ENCODE measurements at places on chromosomes 1 and 21.

- DNase-seq = no peak
Measured at GRCh38 chr1:62492521-62492920, 55.7 kb downstream of the USP1 start.

- DNase-seq = no peak
Measured at GRCh38 chr1:192945390-192946130, 113.6 kb downstream of the UCHL5 start.

DNA sequence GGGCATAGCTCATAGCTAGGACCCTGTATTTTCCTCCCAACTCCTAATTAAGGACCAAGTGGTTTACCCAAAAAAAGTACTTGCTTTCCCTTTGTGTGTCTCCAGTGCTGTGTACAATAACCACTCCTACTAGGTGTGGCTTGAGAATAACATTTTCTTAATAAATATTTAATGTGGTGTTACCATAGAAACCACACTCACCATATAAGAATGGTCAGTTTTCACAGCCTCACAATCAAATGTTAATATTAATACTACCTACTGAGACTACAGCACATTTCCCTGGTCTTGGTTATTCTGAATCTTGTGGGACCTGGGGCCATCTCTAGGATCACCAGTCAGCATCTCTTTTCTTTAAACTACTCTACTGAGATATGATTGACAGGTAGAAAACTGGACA, 83.5 kb upstream of the BCAR3 start:
- no peak for DNase-seq

GRCh38 chr21:41170442-41170841, 2.5 kb downstream of the BACE2 start:
- peak; percentile 9 for DNase-seq

DNA sequence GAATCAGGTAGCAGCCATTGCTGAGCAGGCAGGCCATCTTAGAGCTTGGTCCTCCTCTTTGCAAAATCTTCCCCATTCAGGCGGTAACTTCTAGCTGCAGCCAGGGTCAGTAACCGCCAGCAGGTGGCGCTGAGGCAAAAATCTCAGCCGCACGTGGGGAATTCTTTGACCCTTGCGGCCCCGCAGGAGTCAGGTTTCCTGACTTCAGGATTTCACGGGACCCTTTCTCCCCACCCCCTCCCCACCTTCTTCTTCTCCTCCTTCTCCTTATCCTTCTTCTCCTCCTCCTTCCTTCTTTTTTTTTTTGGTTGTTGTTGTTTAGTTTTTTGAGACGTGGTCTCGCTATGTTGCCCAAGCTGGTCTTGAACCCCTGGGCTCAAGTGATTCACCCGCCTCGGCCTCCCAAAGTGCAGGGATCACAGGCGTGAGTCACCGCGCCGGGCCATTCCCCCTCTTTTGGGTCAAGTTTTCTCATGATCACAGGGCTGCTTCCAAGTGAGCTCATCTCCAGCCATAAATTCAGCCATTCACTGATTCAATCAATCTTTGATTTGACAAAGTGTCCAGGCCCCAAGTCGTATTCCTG, 33.4 kb upstream of the TENT5B start:
- peak; percentile 63 for DNase-seq

DNA sequence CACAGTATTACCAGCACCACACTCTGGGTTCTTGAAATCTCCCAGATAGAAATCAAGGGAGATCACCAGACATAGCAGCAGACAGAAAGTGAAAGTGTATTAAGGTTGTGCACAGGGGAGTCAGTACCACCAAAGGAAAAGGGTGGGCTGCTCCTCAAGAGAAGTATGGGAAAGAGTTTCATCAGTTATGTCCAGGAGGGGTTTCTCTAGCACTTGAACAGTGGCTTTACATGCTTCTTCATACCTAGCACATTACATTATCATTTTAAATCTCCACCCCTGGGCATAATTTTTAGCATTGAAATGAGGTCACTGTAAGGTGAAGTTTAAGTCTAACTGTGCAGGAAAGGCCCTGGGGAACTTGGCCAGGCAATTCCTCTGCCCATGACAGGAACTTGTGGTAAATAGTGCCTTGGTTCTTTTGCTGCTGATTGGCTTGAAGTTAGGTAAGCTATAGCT, 601.0 kb downstream of the NUF2 start:
- DNase-seq = no peak

DNA sequence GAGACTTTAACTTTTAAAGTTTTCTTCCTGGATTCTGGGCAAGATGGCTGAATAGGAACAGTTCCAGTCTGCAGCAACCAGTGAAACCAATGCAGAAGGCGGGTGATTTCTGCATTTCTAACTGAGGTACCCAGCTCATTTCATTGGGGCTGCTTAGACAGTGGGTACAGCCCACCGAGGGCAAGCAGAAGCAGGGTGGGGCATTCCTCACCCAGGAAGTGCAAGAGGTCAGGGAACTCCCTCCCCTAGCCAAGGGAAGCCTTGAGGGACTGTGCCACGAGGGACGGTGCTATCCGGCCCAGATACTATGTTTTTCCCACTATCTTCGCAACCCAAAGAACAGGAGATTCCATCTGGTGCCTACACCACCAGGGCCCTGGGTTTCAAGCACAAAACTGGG, 121.0 kb downstream of the VAV3 start:
- DNase-seq = no peak

GRCh38 chr1:105556266-105556665, 1500.2 kb upstream of the PRMT6 start:
- no peak for DNase-seq

- DNase-seq = no peak
Measured at GRCh38 chr1:232047473-232047872, 420.9 kb downstream of the DISC1 start.

DNA sequence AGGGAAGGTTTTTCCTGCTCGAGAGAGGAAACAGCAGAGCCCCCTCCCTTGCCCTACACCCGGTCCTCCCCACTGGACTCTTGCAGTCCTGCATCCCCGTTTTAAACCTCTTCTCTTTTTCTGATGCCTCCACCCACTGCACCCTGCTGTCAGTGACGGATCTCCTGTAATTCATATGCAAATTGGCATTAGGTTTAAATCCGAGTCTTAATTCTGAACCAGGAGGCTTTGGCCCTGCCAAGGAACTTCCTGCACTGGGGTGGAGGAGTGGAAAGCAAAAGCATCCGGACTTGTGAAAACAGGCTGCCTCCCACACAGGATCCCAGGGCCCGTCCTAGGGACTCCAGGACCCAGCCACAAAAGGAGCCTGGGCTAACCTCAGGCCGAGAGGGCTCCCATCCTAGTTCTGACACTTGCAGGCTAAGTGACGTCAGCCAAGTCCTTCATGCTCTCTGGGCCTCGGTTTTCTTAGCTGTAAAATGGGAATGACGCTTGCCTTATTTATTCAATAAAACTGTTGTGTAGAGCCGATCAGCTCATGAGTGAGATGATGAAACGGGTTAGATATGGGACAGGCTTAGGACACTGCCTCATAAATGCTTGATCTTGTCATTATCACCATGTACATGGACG, 613.3 kb downstream of the AJAP1 start:
- DNase-seq = no peak

DNA sequence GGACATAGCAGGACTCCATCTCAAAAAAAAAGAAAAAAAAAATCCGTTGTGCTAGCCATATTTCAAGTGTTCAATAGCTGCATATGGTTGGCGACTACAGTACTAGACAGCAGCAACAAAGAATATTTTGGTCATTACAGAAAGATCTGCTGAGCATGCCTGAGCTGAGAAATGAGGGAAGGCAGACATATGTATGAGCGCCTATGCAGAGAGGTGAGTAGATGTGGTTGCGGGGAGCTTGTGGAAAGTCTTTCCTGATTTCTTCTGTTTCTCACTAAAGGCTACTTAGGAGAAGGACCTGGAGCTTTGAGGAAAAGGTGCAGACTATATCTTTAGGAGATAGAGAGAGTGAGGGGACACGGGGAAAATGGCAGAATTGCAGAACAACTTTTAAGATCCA, 21.0 kb upstream of the APP start:
- no peak for DNase-seq

- no peak for DNase-seq
Measured at GRCh38 chr21:34364921-34365320, 1.1 kb downstream of the KCNE2 start.

DNA sequence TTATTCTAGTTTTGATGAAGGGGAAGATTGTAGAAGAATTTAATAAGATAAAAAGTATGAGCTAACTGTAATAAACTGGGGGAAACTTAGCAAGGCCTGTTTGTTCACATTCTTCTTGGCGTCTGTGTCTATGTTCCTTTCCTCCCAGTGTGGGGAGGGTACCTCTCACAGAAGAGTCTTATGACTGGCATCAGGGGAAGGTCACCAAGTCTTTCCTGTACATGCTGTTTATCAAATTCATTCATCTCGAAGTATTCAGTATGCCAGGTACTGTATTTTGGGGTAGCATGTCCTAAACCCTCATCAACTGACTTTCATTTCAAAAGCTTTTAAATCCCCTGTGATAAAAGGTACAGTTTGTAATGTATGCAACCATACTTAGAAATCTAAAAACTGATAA, 78.4 kb downstream of the HS2ST1 start:
- DNase-seq = no peak

- no peak for DNase-seq
Measured at GRCh38 chr1:24415910-24416665, 486 bp downstream of the NIPAL3 start.

- no peak for DNase-seq
Measured at GRCh38 chr1:191641420-191642260, 516.6 kb upstream of the RGS18 start.

GRCh38 chr1:228836427-228836826, 101.1 kb downstream of the RHOU start:
- DNase-seq = no peak

GRCh38 chr1:54428837-54429518, 22.8 kb upstream of the SSBP3 start:
- no peak for DNase-seq

DNA sequence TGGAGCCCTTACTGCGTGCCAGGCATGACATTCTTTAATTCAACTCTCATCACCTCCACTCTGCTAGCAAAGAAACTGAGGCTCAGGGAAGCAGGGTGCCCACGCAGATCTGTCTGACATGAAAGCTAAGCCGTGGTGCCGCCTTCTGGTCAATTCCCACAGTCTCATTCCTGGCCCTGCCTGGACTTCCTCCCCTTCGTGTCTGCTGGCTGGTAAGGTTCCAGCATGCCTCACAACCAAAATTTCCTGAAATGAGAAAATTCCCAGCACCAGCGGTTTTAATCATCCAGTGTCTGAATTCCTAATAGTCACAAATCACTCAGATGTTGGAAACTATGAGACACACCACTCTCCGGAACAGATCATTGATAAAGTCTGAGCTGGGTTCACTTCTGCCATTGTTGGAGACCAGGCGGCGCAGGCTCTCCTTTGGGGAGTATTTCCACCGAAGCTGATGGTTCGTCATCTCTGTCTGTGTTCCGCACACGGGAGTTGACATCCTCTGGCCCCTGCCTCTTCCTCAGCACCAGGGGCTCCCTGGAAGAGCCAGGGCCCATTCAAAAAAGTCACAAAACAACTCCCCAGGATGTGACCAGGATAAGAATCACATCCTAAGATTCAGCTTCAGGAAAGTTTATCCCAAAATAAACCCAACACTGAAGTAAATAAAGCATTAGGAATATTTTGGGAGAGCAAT, 167.7 kb downstream of the PLPP3 start:
- DNase-seq = no peak

DNA sequence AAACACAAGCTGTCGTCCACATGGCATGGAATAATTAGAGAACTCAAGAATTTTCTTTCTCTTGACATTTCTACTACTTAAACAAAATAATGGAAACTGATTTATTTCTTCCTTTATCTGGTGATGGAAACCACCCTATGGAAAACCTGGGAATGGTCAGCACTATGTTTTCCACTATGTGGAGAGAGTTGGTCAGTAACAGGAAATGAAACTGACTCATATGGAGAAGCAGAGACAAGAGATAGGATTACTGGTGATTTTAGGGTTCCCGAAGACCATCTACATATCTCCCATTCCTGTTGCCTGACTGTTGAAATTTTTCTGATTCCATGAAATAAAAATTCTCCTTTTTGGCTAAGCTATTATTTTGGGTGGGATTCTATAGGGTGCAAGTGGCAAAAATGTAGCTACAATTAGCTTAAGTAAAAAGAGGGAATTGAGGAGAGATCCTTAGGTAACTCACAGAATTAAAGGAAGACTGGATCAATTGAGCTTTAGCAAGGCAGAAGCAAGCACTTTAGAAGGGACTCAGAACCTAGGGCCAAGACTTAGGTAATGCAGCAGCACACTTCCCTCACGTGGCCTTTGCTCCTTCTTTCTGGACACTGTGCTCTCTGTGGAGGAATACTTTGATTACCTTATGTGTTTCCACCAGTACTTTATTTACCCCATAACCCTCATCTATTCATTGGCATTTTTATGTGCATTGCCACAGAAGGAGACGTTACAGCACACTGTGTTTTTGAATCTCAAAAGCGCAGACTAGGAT, 89.6 kb downstream of the LEPR start:
- DNase-seq = no peak

DNA sequence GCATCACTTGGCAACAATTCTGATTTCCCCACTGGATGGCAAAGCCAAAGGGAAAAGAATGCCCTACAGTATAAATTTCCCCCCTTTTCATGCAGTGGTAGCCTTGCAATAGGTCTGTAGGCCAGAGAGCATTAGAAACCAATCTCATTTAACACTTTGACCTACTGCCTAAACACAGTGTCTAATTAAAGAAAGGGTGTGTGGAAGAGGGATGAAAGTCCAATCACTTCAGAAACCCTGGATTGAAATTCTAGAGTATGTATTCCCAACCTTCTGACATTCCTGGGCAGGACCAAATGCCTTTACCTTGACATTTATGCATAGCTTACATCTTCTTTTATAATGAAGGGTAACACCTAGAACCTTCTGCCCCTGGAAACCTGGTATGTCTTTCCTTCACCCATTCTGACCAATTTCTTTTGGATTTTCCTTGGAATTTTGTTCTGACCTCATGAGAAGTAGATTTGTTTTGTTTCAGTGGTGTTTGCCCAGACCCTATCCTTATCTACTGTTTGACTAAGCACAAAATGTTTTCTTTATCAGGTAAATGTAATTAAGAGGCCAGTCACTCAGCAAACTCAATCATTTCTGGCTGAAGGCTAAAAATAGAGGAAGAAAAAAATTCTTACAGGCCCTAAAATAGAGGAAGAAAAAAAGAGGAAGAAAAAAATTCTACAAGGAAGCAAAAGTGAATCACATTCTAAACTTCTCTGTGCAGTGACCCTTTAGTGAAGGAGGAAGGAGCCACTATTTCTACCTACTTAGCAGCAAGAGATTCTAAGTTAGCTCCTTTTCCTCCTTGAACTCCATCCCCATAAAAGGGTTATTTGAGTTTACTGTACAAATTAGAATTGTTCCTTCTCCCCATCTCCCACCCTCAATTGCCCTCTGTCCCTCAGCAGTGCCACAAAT, 129.5 kb upstream of the DSCAM start:
- no peak for DNase-seq

Data from activated CD4-positive, alpha-beta T cell treated with anti-CD3 and anti-CD28 coated beads, Interleukin-2, Interleukin-4, amounts not matched to agents 100 ng/mL and 50 ng/mL, durations not matched to agents 16 hours and 8 hours (primary cell).